Nucleus accumbens (tissue), 56 donors: ENCODE measurements at places on chromosomes 2 and 18.
A peak's percentile ranks its signal among the peaks of the same experiment; 100 is the strongest.

DNA sequence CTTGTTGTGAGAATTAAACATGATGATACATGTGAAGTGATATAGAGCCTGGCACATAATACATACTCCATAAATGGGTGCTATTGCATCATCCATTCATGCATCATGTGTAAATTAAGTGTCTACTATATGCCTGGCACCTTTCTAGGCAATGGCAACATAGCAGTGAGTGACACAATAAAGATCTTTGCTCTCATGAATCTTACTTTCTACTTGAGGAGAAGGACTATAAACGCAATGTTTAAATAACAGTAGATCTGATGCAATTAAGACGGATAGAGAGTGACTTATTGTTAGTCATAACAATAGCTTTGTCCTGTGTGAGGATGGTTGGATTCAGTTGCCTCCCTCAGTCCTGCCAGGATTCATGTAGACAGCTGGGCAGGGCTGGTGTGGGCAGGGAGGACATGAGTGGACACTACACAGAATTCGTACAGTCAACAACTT, 88.4 kb upstream of the NPAS2 start:
- DNase-seq: no peak

DNA sequence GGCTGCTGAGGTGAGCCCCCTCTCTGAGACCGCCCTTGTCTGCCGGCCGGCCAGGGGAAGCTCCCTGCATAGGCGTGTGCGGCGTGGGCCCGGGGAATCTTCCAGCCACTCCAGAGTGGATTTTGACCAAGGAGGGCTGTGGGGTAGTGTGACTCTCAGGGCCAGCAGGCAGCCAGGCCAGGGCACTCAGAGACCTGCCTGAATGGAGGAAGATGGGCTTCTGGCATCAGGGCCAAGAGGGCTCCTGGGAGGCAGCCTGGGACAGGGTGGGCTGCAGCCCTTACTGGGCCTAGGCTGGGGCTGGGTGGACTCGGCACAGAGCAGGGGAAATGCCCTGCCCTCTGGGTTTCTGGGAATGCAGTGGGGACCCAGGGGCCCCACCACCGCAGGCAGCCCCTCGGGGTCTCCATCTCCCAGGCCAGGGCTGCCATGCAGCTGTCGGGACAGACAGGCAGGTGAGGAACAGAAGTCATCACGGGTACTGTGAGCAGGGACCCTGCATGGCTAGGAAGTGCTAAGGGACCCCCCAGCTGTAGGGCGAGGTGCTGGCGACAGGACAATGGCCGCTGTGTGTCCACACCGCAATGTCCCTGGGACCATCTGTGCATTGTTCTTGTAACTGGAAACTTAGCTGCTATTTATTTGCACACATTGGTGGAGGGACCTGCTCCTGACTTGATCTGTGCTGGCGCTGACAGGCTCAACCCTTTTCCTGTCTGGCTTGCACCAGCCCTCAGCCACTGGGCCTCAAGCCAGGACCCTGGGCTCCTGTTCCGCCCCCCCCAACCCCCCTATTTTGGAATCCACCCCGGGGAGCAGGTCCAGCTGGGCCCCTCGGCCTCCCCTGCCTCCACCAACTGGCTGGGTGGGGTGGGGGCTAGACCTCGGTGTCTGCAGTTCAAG, 4.1 kb downstream of the PDCD1 start:
- DNase-seq: no peak

- DNase-seq: no peak
These were observed 218.3 kb downstream of the ACKR3 start for GRCh38 chr2:236787885-236788284.

DNA sequence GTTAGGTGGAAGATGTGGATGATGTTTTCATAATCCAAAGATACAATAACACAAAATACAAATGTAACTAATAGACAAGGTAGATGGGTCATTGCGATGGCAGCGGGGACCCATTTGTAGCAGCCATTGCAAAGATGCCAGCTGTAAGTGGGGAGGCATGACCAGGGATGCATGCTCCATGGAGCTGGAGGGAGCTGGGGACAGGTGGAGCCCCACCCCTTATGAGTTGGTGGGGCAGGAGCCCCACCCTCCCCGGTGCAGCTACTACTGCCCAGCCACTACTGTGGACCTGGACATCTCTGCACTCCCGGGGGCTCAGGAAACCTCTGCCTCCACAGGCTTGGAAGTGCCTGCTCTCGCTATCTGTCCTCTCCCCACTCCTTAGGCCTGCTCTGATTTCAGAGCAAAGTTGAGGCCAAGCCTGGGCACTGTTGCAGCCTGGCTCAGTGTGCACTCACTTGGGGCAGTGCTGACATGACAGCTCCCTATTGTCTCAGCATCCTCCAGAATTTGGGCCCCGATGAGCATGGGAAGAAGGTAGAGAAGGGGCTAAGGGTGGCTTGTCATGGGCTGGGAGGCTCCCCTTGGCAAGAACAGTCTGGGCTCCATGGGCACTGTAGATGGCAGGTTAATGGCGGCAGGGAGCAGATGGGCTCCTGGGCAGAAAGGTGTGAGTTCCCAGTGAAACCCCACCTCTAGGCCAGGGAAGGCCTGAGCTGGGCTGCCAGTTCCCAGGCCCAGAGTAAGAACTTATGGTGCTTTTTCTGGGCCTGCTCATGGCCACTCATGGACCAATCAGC, 81.1 kb downstream of the ZNF804A start:
- DNase-seq: no peak

GRCh38 chr18:35171315-35171987, 69.4 kb upstream of the ZNF397 start:
- DNase-seq: no peak

DNA sequence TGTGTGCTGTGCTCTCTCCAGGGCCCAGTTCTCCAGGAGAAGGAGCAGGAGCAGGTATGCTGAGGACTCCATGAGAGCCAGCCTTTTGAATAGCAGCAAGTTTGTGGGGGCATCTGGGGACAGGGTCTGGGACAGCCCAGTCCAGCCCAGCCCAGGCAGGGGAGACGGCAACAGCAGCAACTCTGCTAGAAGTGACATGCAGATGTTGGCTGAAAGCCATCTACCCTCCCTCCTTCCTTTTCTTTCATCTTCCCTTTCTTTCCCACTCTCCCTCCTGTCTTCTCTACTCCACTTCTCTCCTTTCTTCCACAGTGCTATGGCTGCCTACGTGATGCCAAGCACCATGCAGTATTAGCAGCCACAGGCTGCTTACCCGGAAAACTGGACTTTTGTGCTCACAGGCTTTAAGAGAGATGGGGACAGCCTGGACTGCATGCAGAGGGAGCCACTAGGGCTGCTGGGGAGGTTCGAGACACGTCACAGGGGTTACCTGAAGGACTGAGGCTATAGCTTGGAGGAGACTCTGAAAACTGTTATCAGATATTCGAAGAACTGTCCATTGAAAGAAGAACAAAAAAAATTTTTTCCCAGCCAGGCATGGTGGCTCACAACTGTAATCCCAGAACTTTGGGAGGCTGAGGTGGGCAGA, 23.8 kb upstream of the YWHAQ start:
- DNase-seq: no peak

GRCh38 chr18:79800371-79801180, 2.8 kb downstream of the KCNG2 start:
- DNase-seq: no peak

- DNase-seq: no peak
These were observed 87.3 kb upstream of the LCLAT1 start for GRCh38 chr2:30359644-30360167.

DNA sequence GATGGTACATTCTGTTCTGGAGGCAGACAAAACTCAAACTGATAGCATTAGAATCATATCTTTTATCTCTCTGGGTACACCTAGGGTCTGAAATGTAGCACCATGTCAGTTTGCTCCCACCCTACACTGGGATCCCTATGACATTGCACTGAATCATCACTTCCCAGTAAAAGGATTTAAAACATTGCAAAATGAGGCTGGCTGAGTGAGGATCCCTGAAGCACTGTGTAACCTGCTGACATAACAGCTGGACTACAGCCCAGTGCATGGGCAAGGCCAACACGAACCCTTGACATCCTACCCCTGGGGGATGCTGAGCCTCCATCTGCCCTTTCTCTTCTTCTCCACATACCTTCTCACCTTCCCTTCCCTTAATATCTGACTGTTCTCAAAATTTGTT, 253.2 kb downstream of the TTC32 start:
- no peak for DNase-seq

DNA sequence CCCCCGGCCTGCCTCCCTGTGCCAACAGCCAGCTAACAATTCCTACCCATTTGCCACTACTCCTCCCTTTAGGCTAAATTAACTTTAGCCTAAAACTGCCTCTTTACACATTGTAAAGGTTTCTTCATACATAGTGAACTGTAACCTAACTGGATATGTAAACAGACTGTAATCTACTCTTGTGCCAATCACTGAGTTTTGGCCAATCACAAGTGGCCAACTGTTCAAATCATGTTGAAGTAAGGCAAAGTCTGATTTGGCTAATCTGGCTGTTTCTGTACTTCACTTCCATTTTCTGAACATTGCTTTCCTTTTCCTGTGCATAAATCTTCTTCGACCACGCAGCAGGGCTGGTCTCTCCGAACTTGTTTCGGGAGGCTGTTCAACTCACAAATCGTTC, 103.6 kb upstream of the LYPD6 start:
- DNase-seq: no peak

- DNase-seq: no peak
These were observed 179.6 kb downstream of the FAM124B start for GRCh38 chr2:224222291-224222690.

DNA sequence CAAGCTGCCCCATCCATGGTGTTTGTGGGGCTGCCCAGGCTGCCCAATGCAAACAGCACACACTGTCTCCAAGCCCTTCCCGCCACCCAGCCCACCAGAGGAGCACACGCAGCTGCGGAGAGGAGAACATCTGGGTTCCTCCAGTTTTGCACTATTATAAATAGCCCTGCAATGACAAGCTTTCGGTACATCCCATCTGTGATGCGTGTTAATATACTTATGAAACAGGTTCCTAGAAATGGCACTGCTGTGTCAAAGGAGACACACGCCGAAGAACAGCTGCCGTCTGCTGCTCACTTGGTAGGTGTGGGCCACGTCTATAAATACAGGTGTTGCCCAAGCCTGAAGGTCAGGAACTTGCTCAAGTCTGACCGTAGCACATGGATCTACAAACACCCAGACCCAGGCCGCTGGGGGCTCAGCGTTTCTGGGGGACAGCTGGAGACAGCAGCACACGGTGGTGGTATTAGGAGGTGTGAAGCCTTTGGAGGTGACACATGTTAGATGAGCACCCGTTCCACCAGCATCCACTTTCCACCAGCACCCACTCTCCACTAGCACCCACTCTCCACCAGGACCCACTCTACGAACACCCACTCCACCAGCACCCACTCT, 34.3 kb downstream of the PXDN start:
- no peak for DNase-seq

GRCh38 chr2:63834401-63834800, 7.3 kb upstream of the UGP2 start:
- no peak for DNase-seq

- no peak for DNase-seq
These were observed 745.0 kb upstream of the ACVR2A start for GRCh38 chr2:147099845-147100244.

DNA sequence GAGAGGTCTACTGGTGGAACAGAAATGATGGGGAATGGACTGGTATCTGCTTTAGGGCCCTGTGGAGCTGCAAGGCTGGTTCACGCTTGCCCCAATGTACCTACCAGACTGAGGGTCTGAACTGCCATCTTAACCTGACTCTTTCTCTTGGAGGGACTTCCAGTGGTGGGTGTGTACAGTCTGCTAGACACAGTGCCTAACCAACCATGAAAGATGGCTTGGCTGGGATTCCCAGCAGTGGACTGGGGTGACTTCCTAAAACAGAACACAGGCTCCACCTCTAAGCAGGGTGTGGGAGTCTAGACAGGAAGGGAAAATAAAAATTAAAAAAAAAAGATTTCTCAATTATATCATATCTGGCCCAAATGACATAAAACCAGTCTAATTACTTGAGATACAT, 25.5 kb upstream of the MYO3B start:
- no peak for DNase-seq

DNA sequence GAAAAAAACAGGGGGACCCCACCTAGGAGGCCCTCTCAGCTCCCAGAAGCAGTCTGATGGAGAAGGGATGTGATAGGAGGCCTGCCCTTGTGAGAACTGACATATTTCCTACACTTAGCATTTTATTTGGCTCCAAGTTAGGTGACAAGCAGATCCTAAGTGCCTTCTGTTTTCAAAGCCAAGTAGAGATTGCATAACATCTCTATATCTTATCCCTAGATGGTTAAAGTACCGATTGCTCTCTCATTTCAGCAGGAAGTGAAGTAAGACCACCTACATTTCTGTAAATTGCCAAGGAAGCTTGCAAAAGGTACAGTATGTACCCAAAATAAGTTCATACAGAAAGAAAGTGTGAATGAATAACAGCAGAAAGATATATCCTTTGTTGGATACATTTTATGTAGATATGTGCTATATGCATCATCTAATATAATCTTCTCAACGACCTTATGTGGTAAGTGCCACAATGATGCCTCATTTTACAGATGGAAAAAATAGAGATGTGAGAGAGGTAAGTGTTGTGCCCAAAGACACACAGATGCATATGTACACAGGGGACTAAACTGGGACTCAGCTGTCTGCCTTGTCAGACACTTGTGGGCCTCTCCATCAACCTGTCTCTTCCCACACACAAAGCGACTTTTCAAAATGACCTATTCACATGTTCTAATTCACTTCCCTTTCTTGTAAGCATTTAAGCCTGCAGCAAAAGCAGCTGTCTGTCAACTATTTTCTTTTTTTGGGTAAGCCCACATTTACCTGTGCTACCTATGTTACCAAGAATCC, 38.9 kb downstream of the DHRS9 start:
- no peak for DNase-seq

- DNase-seq: no peak
These were observed 780.4 kb upstream of the NRXN1 start for GRCh38 chr2:51812138-51812866.

- DNase-seq: peak; percentile 10
These were observed 183.8 kb upstream of the STON1 start for GRCh38 chr2:48346124-48346536.

DNA sequence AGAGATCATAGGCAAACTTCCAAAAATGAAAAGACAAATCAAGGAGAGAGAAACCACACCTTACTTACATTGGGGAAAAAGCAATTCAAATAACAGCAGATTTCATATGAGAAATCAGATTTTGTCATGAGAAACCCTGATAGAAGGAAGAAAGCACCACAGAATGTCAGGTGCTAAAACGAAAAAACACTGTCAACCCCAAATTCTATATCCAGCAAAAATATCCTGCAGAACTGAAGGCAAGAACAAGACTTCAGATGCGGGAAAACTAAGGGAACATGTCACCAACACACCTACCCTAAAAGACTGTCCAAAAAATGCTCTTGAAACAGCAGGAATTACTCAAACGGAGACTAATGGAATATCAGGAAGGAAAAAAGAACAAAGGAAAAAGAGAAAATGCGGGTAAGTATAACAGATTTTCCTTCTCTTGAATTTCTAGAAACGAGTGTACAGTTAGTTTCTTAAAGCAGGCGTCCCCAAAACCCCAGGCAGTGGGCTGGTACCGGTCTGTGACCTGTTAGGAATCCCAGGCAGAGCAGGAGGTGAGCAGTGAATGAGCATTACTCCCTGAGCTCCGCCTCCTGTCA, 7.3 kb upstream of the ID2 start:
- no peak for DNase-seq
